ENCODE measurements at places on chromosomes 12 and 14.
A peak's percentile ranks its signal among the peaks of the same experiment; 100 is the strongest.

GRCh38 chr12:115661112-115661511 lies 616.4 kb downstream of the MED13L start:
- no peak for DNase-seq

DNA sequence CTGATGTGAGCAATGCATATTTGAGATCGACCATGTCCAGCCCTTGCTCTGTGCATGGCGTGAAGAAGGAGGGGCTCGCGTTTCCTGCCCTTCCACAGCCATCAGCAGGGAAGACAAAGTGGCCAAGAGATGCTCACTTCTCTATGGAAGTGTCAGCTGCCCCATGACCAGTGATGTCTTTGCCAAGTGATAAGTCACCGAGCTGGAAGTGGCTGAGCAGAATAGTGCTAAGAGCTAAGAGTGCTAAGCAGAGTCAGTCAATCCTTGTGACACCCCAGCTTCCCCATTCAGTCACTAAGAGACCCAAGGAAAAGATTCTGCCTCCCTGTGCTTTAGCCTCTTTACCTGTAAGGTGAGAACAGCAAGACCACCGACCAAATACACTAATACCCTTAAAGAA lies 50.5 kb upstream of the CEP83 start:
- DNase-seq, result no peak

- no peak for DNase-seq
Observed at GRCh38 chr14:44271637-44272036, 235.4 kb downstream of the FSCB start.

DNA sequence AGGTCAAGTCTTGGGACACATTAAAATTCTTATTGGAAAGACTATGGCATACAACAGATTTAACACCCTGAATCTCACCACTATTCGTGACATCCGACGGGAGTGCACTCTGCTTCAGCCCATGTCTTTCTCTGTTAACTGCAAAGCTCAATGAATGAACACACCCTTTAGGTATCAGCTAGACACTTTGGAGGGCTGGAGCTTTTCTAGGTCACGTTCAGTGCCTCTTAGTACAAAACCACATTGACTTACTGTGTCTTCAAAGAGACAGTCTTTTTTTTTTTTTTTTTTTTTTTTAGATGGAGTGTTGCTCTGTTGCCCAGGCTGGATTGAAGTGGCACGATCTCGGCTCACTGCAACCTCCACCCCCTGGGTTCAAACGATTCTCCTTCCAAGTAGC lies 80.6 kb downstream of the GLT1D1 start:
- DNase-seq, result no peak

GRCh38 chr14:93685121-93685895 lies 103.0 kb downstream of the PRIMA1 start:
- no peak for DNase-seq

DNA sequence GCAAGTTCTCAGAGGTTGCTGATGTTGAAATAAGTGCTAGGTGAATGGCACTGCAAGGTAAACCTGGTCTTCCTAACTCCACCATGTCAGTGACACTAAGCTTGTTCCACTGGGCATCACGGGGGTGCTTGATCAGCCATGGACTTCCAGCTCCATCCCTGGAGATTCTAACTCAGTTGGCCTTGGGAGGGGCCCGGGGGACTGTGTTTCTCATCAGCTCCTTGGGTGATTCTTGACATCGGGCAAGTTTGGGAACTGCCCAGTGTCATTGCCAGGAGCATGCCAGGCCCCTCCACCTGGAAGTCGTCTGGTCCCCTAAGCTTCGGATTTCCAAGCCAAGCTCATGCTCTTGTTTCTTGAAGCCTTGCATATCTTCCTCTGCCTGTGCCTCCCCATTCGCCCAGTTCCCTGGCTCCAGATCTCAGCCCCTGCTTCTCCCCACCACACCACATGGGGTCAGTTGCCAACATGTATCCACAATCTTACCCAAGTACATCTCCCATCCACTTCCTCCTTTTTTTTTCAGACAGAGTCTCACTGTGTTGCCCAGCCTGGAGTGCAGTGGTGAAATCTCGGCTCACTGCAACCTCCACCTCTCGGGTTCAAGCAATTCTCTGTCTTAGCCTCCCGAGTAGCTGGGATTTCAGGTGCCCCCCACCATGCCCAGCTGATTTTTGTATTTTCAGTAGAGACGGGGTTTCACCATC lies 30.7 kb upstream of the RFLNA start:
- DNase-seq, result no peak

DNA sequence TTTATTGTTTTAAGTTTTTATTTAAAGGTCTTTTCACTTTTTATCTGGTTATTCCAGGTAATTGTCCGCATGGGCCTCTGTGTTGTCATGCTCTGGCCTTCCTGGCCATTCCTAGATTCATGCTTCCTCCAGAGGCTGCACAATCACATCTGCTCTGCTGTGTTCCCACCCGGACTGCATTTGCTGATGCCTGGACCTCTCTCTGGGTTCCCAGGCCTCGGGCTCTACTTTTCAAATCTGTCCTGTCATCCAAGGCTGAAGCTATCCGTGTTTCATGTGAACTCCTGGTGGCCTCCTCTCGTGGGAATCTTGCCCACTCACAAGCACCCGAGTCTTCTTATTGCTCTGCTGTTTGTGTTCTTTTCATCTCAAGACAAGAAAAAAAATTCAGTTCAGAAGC lies 16.1 kb upstream of the VDR start:
- DNase-seq, result no peak

- no peak for DNase-seq
Observed at GRCh38 chr12:121222847-121223246, 12.9 kb downstream of the P2RX4 start.

GRCh38 chr12:126767334-126767733 lies 1499.6 kb upstream of the TMEM132C start:
- DNase-seq, result no peak

- DNase-seq, result no peak
Observed at GRCh38 chr12:80861641-80862378, 75.9 kb downstream of the LIN7A start.

DNA sequence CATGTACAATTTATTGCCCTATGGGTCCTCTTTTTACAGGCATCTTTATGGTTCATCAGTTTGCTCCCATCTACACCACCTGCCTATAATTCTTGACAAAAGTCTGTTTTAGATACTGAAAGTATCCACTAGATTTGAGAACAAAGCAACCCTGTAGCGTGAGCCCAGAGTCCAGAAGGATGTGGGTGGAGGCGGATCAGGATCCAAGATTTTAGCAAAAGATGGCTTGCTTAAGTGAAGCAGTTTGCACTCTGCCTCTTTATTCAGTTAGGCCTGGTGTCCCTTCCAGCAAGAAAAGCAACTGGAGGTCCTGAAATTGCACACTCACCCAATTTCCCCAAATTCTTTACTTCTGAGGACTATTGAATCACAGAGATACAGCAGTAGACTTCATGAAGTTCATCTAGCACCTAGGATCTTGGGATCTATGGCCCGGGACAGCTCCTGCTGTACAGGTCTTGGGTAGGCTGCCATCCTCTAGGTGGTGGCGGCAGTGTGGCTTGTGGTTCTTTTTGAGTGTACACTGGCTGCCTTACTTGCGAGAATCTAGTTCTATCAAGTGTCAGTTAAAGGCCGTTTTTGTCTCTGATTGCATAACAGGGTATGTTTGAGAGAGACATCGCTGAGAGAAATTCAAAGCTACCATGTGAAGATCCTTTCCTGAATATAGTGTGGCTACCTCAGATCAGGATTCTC lies 873.2 kb downstream of the NRXN3 start:
- no peak for DNase-seq

- no peak for DNase-seq
Observed at GRCh38 chr12:49956663-49957569, 4.8 kb upstream of the AQP5 start.

GRCh38 chr14:65302571-65303189 lies 109.8 kb upstream of the FUT8 start:
- DNase-seq, result no peak

GRCh38 chr12:121996050-121996944 lies 25.4 kb upstream of the BCL7A start:
- no peak for DNase-seq

DNA sequence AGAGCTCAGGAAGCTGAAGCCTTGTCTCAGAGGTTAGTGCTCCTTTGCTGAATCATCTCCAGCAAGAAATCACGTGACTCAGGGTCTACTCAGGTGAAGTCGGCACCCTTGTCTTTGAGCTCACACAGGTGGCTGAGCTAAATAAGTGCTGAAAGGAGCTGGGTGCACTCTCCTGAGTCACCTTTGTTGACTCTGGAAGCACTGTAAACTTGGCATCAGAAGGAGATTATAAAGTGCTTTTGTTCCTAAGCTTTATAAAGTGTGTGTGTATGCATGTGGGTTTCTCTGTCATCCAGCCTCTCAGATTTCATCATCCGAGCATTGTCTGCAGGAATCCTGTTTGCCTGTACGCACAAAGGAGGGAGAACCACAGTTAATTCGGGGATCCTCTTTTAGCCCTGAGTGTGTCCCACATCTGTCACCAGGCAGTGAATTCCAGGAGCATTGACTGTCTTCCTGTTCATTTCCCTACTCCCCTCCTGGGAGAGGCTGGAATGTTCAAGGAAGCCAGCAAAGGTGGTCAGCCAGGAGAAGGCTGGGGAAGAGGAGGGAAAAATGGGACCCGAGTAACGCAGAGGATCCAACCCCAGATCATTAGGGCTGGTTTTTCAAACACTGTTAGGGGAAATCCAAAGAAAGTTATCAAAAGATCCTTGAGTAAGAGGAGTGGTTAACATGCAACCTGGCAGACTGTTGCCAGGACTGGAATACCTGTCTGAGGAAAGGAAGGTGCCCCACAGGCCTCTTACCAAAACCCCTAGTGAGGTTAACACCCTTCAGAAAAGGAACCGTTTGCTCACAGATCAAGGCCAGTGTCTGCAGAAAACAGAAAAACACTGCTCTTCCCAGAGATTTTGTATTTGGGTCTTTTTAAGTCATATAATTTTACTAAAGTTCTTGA lies 157.5 kb upstream of the HIF1A start:
- DNase-seq, result peak; percentile 56
